NCI-H1105 (cell line): ENCODE measurements at places on chromosomes 3 and 15.

GRCh38 chr3:187850258-187850921 is 105.1 kb upstream of the BCL6 start:
- no peak for DNase-seq

DNA sequence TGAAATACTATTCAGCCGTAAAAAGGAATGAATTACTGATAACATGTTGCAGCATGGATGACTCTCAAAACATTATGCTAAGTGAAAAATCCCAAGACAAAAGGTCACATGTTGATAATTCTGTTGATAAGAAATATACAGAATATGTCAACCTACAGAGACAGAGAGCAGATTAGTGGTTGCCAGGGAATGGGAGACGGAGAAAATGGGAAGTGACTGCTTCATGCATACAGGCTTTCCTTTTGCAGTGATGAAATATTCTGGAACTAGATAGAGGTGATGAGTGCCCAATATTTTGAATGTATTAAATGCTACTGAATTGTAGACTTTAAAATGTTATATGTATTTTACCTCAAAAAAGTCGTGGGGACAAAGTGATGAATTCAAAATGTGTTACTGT is 56.2 kb downstream of the ABHD2 start:
- no peak for DNase-seq

- no peak for DNase-seq
These were observed 608.3 kb downstream of the ROBO2 start for GRCh38 chr3:77648214-77648613.

GRCh38 chr3:145673838-145674237 is 487.1 kb downstream of the PLOD2 start:
- DNase-seq: no peak

DNA sequence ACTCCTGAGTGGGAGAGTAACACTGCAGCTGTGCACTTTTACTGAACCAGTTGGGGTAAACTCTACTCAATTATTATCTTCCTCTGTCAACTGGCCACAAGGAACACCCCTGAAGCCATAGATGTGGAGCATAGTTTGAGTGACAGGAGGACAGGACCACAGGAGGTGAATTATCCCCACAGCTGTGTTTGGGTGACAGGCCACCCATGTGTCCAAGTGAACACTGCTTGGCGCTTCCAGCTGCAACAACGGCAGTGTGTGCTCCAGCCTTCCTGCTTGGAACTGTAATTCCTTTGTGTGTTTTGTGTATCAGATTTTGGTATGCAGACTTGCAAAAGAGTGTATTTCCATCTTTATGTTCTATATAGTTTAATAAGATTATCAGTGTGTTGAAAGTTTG is 20.2 kb upstream of the TSPAN3 start:
- no peak for DNase-seq

- DNase-seq: no peak
These were observed 91.8 kb downstream of the RYR3 start for GRCh38 chr15:33402600-33402999.

DNA sequence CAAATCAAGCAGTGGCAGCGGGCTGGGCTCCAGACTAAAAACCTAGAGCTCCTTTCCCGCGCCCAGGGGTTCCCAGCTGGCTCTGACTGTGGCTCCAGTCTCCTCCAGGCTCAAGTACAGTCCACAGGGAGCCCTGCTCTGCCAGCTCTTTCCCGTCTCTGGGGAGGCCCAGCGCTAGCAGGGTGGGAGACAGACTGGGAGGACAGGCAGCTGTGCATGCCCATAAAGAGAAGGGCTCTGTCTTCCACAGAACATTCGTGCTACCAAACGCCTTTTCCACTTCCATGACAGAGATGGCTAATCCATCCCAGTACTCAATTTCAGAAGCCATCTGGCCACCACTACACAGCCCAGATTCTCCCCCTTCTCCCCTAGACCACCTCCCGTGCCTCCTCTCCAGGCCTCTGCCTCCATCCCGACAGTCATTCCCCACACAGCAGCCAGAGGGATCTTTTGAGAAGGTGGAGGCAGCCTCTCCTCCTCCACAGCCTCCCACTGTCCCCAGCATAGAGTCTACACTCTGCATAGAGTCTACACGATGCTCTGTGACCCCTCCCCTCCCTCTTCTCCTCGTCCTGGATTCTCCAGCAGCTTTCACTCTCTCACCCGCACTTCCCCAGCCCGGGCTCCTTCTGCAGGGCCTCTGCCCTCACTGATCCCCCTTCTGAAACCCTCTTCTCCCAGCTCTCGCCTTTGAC is 6.8 kb upstream of the DUSP7 start:
- DNase-seq: no peak

- DNase-seq: no peak
These were observed 61.6 kb downstream of the TMEM39A start for GRCh38 chr3:119401503-119402440.

DNA sequence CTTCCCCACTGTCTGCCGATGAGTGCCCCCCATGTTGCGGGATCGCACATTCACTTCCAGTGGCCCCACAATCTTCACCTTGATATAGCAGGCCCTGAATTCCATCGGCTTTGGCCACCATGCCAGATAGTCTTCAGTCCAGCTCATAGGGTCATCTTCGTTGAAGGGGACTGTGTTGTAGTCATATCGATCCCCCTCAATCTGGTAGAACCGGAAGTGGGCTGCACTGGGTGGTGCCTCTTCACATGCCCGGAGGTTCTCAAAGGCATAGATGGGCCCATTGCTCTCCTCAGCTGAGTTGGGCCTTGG is 12.1 kb upstream of the CLPX start:
- no peak for DNase-seq

- DNase-seq: no peak
These were observed 739.9 kb upstream of the NR2F2 start for GRCh38 chr15:95590533-95591044.

GRCh38 chr3:11582191-11582968 is 61.3 kb downstream of the VGLL4 start:
- no peak for DNase-seq

GRCh38 chr3:171125010-171125409 is 98.5 kb upstream of the SLC2A2 start:
- DNase-seq: no peak
